ENCODE measurements at places on chromosomes 3 and 15.

- no peak for DNase-seq
Observed at GRCh38 chr3:18301781-18302180, 123.4 kb downstream of the SATB1 start.

DNA sequence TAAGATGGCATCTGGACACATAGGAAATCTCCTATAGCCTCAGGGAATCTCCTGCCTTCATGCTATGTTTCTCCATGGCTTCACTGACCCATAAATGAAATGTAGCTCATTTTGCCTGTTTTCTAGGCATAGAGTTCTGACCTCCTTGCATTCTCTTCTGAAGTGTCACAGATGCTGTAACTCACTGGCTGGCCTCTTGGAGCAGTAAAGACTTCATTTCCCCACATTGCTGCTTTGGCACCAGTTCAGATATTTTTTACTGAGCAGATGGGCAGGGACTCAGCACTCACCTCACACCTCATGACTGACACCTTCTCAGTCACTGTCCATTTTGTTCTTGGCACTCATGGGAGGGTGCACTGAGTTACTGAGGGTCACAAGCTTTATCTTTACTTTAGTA, 286.7 kb upstream of the TGFBR2 start:
- peak; percentile 7 for DNase-seq

DNA sequence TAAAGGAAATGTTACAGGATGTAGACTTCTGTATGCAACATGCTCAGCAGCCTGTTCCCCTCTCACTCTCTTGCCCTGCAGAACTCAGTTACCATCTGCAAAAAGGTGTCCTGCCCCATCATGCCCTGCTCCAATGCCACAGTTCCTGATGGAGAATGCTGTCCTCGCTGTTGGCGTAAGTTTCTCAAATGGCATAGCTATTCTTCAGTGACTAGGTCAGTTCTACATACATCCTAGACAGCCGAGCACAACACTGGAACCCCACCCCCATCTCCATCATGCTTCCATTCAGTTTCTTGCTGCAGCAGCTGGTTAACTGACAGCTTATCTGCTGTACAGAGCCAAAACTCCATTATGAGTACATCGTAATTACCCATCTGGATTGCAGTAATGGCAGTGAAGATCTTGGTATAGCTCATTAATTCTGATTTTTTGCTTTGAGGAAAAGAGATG, 4.5 kb downstream of the THBS1 start:
- no peak for DNase-seq

- DNase-seq, result no peak
Observed at GRCh38 chr15:39310633-39311032, 270.2 kb upstream of the THBS1 start.

All from H1 (cell line).